ENCODE measurements at places on chromosomes 7 and 10.

DNA sequence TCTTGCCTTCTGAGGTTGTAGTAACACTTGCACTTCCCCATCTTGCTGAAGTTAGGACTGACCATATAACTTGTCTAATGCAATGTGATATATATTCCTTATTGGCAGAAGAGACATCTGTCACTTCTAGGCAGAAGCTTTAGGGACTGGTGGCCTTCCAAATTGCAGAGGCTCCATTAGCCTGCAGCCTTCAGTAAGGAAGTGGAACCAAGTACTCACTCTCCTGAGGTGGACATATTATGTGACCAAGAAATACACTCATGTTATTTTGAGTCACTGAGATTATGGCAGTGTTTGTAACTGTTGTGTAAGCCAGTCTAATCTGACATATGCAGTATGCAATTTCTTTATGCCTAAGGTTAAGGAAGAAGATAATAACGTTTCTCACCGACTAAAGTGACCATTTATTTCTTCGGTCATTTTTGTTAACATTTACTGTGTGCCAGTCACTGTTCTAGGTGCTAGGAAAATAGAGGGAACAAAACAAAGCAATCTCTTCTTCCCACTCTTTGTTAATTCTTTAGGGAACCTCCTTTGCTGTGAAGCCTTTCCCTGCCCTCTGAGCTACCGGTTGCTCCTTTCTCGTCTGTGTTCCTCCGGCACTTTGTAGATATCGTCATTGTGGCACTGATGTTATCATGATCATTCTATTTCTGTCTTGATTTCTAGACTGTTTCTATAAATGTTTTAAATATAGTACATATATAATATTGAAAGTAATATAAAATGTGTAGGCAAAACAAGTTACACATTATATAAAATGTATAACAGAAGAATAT lies 52.9 kb upstream of the HBP1 start:
- no peak for DNase-seq

GRCh38 chr10:28503114-28503513 lies 29.8 kb upstream of the WAC start:
- no peak for DNase-seq

DNA sequence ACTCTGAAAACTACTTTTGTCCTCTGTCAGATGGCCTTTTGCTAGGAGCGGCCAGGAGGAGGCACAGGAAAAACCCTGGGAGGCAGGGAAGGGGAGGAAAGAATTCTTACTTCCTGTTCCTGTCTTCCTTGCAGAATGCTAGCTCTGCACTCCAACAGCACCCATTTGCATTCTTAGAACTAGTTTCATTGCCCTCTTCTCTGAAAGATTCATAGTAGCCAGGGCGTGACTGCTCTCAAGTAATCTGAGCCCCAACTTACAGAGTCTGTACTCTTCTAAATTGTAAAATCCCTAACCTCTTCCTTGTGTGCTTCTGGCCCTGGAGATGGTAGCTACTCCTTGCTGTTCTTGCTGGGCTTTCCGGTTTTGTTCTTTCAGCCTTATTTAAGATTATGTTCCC lies 75.3 kb upstream of the STEAP1 start:
- DNase-seq, result no peak

DNA sequence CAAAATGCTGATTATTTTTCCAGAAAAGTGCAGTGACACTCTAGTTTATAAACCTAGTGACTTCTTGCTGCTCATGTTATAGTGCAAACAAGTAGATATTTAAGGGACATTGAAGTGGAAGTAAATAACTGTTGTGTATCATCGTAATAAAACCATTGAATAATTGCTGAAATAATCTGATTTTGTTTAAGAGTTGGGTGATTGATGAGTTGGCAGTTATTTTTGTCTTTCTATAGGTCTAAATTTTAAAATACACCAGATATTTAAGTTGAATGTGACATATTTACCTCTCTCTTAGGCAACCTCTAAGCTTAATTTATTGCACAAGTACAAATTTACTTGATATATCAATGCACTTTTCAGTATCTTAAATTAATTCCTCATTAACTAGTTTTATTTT lies 192.9 kb downstream of the TSPAN12 start:
- no peak for DNase-seq

DNA sequence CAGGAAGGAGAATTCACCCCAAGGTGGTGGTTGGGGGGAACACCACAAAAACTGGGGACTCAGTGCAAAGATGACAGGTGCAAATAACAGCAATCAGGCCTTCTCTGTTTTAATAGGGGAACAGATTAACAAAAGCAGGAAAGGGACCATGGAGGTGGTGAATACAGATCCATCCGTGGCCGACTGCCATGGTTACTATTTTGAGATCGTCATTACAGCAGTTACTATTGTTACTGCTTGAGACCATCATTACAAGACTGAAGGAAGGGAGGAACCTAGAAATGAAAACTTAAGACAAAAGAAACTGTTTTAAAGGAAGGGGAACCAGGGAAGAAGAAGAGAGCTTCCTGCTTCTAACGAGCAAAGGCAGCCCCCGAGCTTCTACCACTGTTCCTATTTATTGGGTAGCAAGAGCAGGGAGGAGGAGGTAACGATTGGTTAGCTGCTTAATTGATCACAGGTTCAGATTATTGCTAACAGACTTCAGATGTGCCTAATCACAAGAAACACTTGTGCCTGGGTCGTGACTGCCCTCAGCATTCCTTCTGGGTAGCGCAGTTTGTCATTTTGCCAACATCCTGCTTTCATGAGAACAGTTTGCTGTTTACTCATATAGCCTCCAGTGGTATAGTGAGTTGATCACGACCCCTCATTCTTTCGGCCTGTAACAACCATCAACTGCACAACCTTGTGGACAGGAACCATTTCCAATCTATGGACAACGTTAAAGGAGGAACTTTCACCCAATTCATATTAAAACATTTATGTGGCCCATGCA lies 216.3 kb downstream of the CHCHD3 start:
- no peak for DNase-seq

- no peak for DNase-seq
These were observed 80.1 kb upstream of the AUTS2 start for GRCh38 chr7:69517985-69518704.

- no peak for DNase-seq
These were observed 1169.9 kb downstream of the NXPH1 start for GRCh38 chr7:9603291-9603690.

DNA sequence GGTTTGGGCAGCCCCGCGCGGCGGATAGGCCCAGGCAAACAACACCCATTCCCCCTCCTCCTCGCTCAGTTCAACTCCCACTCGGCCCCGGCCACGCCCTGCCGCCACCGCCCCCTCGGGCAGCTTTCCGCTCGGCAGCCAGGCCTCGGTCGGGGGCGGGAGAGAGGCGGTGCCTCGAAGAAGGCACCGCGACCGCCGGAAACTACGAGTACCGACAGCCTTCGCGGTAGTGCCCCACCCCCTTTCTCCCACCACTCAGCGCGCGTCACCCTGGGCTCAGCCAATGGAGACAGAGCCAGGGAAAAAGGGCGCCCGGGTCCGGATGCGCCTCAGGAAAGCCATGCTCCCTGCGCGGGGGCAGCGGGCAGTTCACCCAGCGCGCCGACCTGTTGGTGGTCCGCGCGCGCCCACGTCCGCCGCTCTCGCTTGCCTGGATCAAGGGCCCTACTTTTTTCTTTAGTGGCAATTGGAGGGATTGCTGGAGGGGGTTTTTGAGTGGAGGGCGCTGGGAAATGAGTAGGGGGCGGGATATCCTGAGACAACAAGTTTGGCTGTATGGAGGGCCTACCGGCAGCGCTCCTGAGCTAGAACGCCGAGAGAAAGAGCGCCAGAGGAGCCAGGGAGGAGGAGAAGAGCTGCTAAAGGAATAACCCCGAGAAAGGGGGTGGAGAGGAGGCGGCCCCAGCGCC lies 557 bp upstream of the SP4 start:
- DNase-seq, result peak; percentile 94

DNA sequence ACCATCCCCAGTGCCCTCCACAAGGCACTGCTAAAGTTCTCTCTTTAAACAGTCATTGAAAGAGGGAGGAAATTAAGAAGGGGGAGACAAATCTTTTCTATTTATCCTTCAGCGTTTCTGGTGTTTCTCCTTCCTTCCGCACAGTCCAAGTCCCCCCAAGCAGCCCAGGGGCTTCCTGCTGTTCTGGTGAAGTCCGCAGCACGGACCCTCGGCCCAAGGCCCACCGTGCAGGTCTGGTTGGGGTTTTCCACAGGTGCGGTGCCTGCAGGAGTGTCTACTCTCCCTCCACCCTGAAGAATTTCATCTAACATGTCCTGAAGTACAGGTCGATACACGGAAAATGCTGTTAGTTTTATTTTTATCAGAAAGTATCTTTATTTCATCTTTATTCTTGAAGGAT lies 34.1 kb upstream of the KNDC1 start:
- DNase-seq, result no peak

- peak; percentile 25 for DNase-seq
These were observed 225.5 kb downstream of the DOCK4 start for GRCh38 chr7:111980725-111981124.

All from NCI-H446 (cell line).